ENCODE measurements at places on chromosomes 2 and 18.

- no peak for DNase-seq
Measured at GRCh38 chr2:122980671-122981070, 1044.4 kb upstream of the CNTNAP5 start.

- no peak for DNase-seq
Measured at GRCh38 chr2:107072150-107072940, 186.4 kb upstream of the ST6GAL2 start.

DNA sequence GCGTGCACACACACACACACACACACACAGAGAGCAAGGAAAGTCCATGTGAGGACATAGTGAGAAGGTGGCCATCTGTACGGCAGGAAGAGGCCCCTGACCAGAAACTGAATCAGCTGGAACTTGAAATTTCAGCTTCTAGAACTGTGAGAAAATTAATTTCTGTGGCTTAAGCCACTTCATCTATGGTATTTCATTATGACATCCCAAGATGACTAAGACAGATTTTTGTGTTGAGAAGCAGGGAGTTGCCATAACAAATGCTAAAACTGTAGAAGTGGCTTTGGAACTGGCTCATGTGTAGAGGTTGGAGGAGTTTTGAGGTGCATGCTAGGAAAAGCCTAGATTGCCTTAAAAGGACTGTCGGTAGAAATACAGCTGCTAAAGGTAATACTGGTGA, 63.4 kb upstream of the ZBTB7C start:
- no peak for DNase-seq

- no peak for DNase-seq
Measured at GRCh38 chr2:37934591-37935513, 9.8 kb downstream of the RMDN2 start.

GRCh38 chr2:192828947-192829346, 634.2 kb upstream of the TMEFF2 start:
- DNase-seq: no peak

DNA sequence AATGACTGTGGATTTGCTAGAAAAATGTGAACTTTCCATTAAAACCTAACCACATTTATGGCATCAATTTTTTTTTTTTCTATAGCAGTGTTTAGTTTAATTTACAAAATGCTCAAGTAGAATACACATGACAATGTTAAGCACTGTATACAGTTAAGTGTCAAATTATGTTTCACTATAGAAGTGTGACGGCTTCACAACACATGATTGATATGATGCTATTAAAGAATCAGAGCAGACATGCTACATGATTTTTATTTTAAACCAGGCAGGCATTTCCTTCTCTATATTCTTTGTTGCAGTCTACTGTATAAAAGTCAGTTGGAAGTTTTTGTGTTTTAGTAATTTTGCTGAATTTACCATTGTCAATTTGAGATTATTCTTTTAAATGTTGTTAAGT, 43.6 kb downstream of the PROKR1 start:
- no peak for DNase-seq

GRCh38 chr18:68847219-68847837, 49.4 kb downstream of the CCDC102B start:
- no peak for DNase-seq

DNA sequence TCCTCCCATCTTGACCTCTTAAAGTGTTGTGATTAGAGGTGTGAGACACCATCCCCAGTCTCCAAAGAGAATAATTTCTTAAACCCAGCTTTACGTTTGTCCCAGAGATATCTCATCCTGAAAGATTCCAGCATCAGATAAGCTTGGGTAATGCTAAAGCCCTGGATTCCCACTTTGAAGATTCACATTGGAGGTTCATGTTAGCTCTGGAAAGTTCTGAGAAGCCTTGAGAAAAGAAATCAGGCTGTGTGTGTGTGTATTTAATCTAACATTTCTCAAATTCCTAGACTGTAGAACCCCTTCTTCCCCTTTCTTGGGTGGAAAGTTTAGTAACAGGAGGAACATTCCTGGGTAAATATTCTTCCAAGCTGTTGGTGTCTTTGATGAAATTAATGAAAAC, 18.0 kb downstream of the ZNF532 start:
- no peak for DNase-seq

- no peak for DNase-seq
Measured at GRCh38 chr2:237143676-237144440, 58.2 kb downstream of the COPS8 start.

DNA sequence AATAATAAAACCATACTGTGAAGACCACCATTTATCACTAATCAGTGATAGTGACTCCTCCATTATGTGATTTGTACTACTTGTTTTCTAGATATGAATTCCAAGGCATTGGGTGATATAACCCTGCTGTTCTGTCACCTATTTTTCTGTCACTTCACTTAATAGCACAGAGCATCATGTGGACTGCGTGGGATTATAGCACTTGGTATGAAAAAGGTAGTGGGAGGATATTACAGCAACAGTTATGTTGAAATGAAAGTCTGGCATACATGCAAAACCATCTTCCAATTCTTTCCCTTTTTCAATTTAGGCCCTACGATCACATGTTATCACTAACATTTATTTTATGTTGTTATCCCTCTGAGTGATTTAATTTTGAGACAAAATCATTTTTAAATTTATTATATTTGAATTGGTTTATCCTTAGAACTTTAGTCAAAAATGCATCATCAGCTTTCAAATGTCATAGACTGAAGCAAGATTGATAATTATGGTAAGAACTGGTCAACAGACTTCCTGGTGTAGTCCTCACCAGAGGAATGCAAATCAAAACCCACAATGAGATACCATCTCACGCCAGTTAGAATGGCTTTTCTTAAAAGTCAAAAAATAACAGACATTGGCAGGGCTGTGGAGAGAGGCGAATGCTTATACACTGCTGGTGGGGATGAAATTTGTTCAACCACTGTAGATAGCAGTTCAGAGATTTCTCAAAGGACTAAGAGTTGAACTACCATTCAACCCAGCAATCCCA, 242.6 kb downstream of the IKZF2 start:
- no peak for DNase-seq

GRCh38 chr2:158507679-158508078, 50.9 kb downstream of the PKP4 start:
- no peak for DNase-seq

- DNase-seq: no peak
Measured at GRCh38 chr18:44765456-44765855, 84.8 kb downstream of the SETBP1 start.

DNA sequence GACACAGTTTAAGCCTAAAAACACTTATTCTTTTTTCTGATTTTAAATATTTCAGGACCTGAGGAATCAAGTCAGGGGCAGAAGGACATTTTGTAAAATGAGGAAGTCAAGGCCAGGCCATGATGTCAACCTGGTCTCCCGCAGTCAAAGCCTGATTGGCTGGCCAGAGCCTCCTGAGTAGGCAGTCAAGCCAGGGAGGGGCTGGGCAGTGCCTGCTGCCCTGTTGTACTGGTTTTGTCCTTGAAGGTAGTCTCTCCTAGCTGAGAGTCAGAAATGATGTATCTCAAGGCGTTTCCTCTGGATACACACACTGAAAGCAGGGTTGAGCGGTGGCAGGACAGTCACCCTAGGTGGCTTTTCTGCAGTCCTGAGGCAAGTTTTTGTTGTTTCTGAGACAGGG, 19.8 kb downstream of the CCT7 start:
- DNase-seq: no peak

DNA sequence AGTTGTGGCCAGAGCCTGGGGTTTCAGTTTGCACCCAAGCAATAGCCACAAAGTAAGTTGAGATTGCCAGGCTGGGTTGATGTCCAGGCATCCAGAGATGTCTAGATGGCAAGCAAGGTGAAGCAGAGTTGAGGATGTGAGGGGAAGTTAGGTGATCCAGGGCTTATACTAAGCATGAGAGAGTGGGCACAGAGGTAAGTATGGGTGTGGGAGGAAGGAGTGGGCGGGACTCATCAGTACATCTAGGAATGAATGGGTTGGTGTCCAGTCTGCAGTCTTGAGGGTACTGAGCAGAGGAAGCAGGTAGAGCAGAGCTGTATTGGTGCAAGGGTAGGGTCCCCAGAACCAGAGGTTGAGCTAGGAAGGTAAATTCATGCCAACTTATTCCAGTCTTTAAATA, 1.5 kb downstream of the SEMA4F start:
- DNase-seq: no peak

GRCh38 chr2:11726384-11726783, 20.0 kb upstream of the LPIN1 start:
- DNase-seq: no peak

DNA sequence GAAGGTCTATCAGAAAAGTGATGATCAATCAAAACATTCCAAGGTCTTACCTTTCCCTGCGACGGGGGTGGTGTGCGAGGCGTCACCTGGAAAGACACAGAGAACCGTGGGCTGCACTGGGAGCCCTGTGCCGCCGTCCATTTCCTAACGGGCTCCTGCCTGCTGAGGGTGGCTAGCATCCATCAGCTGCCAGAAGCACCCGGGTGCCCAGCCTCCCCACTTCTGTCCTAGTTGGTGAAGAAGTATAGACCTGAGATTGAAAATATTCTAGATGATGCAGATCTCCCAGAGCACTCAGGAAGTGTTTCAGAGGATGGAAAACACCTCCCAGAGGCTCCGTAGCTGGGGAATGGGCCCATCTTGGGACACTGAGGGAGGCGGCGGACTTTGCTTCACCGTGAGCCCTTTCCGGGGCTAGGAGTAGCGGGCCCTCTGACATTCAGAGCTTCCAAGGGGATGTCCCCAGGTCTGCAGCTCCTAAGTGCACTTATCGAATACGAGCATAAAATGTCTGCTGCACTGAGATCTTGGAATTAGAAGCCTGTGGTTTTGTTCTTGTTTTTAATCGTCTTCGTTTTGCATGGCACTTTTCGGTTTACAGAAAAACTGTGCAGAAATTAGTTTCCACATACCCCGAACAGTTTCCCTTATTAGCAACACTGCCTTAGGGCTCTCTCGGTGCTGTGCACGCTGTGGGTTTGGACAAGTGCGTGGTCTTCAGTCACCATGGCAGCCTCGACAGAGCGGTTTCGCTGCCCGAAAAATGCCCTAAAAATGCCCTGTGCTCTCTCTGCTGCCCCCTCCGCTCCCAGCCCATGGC, 143.5 kb downstream of the MBP start:
- no peak for DNase-seq

GRCh38 chr2:216495656-216496055, 3.0 kb upstream of the RPL37A start:
- no peak for DNase-seq

GRCh38 chr18:55743736-55744135, 155.7 kb upstream of the TCF4 start:
- DNase-seq: no peak

DNA sequence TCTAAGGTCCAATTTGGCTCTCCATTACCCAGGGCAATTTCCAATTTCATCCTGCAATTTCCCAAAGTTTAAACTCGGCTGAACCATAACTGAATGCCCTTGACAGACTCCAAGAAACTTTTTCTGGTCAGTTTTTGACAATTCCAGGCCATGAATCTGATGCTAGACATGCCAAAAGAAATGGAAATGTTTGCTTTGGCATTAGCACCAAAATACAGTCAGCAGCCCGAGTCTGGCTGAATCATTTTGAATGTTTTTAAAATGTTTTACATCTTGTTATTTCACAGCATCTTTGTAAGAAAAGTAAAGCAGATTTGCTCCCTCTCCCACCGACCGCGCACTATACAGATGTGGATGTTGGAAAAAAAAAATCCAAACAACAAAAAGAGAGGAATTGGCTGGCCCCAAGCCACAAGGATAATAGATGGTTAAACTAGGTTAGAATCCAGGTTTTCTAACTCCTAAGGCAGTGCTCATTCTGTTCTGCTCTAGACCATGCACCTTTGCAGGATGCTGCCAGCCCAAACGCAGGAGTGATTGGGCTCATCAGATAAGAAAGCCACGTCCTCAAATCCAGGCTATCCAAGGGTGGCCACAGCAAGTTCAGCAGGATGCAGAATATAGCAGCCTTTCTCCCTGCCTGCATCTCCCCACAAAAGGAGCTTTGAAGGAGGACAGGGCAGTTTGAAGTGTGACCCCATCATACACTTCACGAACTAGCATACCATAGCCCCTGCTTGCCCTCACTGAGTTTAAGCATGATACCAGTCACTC, 167.5 kb downstream of the ALK start:
- no peak for DNase-seq

DNA sequence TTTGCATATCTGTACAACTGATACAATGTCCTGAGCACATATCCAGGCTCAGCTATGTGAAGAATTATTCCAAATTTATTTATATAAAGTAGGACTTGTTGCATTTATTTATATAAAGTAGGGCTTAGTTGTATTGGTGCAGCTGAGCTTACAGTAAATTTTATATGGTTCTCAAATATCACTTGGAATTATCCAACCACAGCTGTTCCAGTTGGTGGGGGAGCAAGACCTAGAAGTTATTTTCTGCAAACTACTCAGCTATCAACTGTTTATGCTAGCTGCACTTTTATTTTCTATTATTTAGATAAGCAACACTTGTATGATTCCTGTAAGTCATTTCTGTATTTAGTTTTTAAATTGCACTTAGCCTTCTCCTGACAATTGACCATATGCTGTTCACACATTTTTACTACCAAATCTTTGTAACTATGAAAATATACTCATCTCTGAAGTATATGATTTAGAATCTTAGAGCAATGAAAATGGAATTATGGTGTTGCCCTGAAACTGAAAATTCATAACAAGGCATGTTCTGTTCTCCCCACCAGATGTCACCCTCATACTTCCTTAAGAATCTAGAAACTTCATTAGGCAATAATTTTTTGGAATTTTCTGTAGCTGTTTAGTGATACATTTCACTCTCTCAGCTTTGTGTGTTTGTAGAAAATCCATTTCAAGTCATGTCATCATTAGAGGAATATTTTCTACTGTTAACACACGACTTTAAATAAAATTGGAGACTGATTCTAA, 157.0 kb upstream of the CBLN2 start:
- no peak for DNase-seq

DNA sequence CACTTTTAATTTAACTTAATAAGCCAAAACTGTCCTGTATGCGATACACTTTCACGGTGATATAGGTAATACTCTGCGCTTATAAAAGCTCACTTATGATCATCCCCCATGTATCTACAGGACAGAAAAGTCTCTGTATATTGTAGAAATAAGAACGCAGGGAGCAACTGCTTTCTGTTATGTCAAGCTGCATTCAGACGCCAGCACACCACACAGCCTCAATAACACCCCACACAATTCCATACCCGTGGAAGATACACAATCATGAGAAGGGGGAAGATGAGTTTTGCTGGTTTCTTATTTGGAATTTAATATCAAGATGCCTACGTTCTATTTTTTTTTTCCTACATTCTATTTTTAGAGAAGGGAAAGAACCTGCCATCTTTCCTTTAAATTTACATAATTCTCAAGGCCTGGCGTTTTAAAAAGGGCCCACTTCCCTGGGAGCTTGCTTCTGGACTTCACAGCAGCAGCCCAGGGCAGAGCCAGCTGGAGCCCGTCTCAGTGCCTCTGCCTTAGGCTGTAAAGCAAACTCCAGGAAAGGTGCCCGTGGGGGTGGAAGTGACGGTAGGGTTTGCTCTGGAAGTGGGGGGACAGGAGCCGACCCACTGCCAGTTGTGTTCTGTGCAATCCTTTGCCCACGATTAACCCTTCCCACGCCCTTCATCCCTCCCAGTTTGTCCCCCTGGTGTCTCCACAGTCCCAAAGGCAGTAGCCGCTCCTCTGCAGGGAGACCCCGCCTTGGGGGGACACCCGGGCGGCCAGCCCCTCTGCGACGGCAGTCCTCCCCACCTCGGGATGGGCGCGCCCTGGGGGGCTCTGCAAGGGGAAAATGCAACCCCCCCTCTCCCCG, 5.3 kb downstream of the PTGR3 start:
- no peak for DNase-seq

GRCh38 chr2:216508229-216508628, 9.6 kb downstream of the RPL37A start:
- DNase-seq: no peak

- peak; percentile 76 for DNase-seq
Measured at GRCh38 chr2:105373895-105374401, 24.9 kb downstream of the FHL2 start.

GRCh38 chr2:241808051-241808720, 807 bp upstream of the NEU4 start:
- DNase-seq: no peak

Measured in T-helper 1 cell (primary cell).